Brain microvascular endothelial cell (primary cell): ENCODE measurements at places on chromosomes 2 and 18.

DNA sequence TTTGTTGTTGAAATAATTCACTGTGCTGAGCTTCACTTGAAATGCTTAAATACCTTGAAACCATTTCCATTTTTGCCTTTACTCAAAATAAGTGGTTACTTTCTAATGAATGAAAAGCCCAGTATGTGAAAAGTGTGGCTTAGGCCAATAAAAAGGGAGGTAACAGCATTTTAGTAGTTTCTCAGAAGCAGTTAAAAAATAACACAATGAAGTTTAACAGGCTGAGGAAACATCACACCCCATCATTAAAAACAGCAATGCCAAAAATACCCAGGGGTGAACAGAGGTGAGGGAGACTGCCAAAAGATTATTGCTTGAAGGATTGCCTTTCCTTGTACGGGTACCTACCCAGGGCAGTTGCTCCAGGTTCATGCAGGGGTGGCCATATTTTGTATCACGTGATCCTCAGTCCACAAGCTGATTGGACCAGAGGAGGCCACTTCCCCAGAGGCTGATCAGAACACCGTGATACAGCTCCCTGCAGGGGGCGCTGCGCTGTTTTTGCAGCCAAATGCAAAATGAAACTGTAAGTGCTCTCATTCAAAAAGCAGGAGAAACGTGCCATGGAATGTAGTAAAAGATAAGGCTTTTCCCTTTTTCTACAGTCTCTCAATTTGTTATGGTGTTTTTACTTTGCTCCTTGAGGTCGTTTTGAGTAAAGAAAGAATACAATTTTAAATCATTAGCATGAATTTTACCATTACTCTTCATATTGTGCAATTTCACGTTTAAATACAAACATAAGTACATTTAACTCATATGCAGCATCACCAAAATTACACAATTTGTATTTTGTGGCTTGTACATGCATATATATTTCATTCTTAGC is 70.2 kb upstream of the SH3BP4 start:
- DNase-seq: peak; percentile 91

DNA sequence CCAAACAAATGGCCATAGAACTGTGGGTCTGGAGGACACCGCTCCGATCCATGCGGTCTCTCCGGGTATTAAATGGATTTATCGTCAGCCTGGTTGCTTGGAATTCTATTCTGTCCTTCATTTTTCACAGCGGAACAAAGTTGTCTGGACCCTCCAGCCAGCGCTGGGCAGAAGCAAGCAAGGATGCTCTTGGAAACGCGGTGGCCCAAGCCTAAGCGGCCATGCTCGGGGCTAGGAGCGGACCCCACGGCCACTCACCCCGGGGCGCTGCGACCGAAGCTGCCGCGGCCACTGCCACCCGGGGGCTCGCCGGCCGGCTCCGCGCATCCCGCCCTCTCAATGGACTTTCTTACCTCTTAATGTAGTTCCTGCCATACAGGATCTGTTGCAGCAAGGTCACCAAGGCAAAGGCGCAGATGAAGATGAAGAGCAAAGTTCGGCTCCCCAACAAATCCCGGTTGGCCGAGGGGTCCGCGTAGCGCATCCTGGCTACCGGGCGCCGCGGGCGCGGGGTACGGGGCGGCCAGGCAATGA is 761 bp downstream of the ST8SIA5 start:
- no peak for DNase-seq

GRCh38 chr2:174444761-174445160 is 42.1 kb downstream of the GPR155 start:
- no peak for DNase-seq

GRCh38 chr18:44036501-44036900 is 644.2 kb upstream of the SETBP1 start:
- DNase-seq: no peak

DNA sequence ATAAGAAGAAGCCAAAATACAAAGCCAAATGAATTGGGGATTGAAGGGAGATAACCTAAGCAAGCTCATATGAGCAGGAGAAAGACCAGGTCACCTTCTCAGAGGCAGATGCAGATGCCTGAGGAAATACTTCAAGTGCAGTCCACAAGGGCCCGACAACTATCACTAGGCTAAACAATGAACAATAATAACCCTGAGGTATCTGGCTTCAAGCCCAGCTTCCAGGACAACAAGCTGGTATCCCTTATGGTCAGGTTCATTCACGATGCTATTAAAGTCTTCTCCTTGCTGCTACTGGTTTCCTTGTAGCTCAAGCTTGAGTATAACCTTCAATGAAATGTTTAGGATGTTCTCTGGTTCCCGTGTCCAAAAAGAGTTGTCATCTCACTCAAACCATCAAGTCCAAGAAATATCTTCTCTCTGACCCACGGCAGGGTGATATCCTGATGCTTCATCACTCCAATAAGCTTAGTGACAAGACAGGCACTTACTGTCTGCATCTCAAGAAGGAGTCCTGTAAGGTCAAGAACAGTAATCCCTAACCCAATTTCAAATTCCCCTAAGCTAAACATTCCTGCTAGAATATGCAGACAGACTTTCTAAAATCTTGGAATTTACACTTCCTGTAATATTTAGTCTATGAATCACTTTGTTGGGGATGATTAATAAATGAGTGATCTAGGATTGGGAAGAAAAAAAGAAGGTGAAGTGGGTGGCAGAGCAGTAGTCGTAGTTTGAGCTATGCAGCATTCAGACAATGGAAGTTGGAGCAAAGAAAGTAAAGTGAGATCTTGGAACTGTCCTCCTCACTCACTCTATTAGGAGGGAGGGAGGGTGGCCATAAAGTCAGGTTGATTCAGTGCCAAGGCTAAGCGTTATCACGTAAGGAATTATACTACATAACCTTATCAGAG is 33.1 kb downstream of the CHN1 start:
- DNase-seq: peak; percentile 90

- DNase-seq: no peak
Measured at GRCh38 chr2:229205704-229206103, 65.4 kb downstream of the PID1 start.

GRCh38 chr2:75573145-75573878 is 12.6 kb upstream of the EVA1A start:
- no peak for DNase-seq

DNA sequence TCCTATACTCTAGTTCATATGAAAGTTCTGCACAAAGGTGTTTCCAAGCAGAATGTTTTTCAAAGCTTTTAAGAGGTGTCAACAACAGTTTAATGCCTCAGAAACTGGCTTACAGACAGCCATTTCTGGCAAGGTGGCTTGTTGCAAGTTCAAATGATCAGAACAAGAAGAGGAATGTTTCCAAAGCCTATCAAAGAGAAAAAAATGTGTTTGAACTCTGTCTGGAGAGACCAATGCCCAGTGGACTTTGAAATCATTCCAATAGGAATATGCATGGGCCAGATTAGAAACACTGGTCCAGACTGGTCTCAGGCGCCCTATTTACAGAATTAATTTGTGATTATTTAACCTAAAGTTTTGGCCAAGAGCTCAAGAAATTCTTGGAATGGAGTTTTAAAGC is 106.2 kb downstream of the CPS1 start:
- no peak for DNase-seq

GRCh38 chr2:30300456-30301221 is 69.3 kb downstream of the LBH start:
- DNase-seq: peak; percentile 29

DNA sequence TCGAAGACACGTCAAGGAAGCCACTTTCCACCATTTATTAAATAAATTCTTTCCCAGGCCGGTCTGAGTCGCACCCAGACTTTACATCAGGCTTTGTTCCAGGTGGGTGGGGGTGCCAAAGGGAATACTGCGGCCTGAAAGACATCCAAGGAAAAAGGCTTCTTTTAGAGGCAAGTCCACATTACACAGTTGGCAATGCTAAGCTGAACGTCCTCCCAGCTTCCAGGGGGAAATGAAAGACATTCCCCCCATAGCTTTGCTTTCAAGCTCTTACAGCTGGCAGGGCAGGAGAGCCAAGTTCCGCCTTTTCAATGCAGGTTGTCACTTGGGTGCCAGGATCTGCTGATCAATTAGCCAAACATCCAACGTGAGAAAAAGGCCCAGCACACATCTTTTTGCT is 36.5 kb upstream of the PTPN4 start:
- DNase-seq: no peak

- no peak for DNase-seq
Measured at GRCh38 chr18:72866442-72866900, 1.3 kb downstream of the NETO1 start.

GRCh38 chr2:174703430-174703829 is 60.8 kb downstream of the CHRNA1 start:
- no peak for DNase-seq

DNA sequence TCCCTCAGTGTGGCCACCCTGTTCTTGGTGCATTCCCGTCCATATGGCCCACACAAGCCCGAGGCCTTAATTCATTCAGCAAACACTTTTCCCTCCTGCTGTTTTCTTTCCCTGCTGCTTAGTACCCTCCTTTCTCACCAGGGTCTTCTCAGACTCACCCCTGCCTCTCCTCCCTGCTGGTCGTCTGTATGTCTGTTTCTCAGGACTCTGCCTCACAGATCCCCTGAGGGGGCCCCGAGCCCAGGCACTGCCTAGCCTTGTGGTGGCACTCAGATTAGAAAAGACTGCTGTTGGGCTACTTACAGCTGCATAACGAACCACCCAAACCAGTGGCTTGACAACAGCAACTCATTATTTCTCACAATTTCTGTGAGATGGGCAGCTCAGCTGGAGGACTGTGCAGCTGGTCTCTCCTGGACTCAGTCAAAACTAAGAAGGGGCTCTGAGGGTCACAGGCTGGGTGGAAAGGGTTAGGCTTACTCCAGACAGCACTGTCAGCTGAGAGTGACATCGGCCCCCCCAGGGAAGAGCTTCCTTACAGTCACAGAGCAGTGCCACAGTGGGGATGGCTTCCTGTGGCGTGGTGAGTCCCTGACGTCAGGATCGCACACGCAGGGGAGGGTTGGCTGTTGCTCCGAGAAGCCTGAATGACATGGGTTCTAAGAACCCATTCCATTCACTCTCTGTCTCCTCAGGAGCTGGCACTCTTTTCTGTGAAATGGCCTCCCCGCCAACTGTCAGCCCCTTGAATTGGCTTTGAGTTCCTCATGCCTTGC is 139.0 kb downstream of the UXS1 start:
- no peak for DNase-seq

GRCh38 chr2:174664084-174664759 is 66.6 kb upstream of the WIPF1 start:
- DNase-seq: no peak

DNA sequence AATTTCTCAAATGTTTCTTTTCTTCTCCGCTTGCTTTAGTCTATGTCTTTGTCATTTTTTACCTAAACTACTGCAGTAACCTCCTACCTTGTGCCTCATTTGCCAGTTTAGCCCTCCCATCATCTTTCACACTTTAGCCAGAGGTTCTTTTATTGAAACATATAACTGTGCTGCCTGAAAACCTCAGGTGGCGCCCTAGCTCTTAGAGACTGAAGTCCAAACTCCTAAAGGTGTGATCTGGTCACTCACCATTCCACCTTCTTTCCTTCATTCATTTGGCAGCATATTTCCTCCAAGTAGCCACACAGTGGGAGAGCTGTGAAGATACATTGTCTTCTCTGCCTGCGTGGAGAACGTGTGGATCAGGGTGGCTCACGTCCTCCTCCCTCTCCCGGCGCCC is 98.2 kb upstream of the MAPRE2 start:
- no peak for DNase-seq

DNA sequence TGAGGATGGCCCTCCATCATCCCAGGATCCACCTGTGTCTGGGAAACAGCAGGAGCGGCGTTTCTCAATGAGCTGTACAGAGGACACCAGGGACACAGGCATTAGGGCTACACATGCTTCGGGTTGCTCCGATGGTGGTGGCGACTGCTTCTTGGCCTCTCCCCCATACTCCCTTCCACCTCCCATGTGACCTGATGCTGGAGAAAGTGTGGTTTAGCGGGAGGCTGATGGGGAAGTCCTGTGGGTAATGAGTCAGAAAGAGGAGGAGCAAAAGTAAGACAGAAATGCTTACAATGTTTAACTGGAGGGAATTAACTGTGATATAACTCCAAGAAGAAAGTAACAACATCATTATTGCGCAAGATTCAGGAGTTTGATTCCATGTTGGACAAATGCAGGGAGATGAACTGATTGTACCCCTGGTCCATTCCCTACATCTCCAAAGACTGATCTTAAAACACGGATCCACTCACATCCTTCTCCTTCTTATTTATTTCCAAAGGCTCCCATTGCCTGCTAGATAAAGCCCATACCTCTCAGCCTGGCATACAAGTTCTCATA is 186.6 kb downstream of the NRP2 start:
- peak; percentile 68 for DNase-seq

- DNase-seq: no peak
Measured at GRCh38 chr2:67567886-67568285, 170.8 kb downstream of the ETAA1 start.

GRCh38 chr2:32647180-32647651 is 19.4 kb downstream of the TTC27 start:
- DNase-seq: peak; percentile 86

- DNase-seq: no peak
Measured at GRCh38 chr2:152617456-152618192, 99.6 kb downstream of the PRPF40A start.

DNA sequence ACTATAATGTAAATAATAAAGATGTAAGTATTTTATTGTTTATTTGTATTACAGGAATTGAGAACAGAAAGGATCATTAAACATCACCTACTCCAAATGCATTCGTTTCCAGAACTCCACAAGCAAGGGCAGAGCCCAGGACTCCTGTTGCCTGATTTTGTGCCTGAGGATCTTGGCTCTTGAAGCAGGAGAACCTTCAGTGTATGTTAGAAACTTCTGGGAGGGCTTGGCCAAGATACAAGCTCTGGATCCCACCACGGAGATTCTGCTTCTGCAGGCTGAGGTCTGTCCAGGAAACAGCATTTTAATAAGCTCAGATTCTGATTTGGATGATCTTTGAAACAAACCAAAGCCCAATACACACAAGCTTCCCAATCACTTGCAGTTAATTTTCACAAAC is 142.4 kb upstream of the SOX11 start:
- no peak for DNase-seq

DNA sequence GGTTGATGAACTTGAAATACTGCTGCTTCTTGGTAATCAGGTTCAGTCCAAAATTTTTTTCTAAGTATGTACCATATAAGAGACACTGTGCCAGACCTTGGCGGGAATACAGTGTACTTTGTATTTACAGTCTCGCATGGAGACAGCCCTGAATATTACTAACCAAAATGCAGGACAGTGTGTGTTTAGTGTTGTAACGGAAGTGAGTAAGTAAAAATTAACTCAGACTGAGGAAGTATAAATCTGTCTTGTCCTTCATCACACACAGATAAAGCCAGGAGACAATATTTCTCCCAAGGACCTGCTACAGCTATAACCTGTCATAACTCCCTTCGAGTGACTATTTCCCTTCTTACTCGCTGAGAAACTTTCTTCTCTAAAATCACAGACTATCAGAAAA is 76.9 kb downstream of the ACTR3 start:
- DNase-seq: peak; percentile 35
